T47D (cell line): ENCODE measurements at places on chromosomes 2 and 18.

GRCh38 chr2:219279916-219280516 is 850 bp downstream of the DNAJB2 start:
- no peak for DNase-seq

DNA sequence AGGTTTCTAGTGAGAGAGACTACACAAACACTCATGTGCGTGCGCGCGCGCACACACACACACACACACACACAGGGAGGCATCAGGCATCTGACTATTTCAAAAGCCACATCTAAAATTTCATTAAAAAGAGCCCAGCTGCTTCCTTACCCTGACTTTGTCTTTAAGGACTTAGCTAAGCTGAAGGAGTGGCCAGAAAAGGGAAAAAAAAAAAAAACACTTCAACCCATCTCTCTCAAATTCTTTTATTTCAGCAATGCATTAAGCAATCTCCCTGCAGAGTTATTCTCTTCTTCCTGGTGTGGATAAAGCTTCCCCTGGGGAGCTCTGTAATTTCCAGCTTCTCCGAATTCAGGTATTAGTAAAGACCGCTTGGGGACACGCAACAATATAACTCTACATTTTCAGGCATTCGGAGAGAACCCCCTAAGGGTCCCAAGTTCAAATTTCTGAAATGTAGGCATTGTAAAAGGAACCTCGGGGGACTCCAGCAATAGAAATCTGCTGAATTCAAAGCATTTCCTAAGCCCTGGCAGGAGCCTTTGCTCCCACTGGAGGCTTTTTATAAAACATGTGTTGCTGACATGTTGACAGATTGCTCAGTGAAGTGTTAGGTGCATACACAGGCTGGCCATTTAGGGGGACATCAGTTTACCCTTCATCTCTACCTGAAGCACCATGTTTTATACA is 67.0 kb downstream of the ZNF521 start:
- no peak for DNase-seq

DNA sequence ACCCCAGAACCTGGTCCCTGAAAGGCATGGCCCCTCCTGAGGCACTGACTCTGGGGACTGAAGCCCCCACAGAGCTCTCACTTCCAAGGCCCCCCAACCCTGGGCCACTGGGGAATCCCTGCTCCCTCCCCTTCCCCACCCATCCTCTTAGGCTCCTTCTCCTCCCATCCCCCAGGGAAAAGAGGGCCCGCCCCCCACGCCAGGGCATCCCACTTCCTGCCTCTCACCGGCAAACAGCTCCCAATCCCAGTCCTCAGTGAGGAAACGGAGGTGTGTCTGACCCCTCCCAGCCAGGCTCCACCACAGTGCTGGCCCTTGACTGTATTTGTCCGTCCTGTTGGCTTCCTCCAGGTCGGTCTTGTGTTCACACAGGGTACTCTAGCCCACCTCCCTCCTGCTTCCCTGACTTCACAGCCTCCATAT is 35.0 kb upstream of the PTMA start:
- DNase-seq = peak; percentile 94

- no peak for DNase-seq
Measured at GRCh38 chr2:25938345-25938744, 44.0 kb downstream of the KIF3C start.

- DNase-seq = no peak
Measured at GRCh38 chr2:18690342-18690741, 101.0 kb upstream of the NT5C1B start.

GRCh38 chr2:152454960-152455359 is 120.0 kb downstream of the FMNL2 start:
- no peak for DNase-seq

- DNase-seq = no peak
Measured at GRCh38 chr18:27400001-27400400, 214.9 kb upstream of the CHST9 start.

GRCh38 chr2:177984749-177985148 is 87.8 kb downstream of the PDE11A start:
- DNase-seq = no peak

GRCh38 chr2:223523551-223524001 is 78.6 kb downstream of the SCG2 start:
- DNase-seq = no peak

DNA sequence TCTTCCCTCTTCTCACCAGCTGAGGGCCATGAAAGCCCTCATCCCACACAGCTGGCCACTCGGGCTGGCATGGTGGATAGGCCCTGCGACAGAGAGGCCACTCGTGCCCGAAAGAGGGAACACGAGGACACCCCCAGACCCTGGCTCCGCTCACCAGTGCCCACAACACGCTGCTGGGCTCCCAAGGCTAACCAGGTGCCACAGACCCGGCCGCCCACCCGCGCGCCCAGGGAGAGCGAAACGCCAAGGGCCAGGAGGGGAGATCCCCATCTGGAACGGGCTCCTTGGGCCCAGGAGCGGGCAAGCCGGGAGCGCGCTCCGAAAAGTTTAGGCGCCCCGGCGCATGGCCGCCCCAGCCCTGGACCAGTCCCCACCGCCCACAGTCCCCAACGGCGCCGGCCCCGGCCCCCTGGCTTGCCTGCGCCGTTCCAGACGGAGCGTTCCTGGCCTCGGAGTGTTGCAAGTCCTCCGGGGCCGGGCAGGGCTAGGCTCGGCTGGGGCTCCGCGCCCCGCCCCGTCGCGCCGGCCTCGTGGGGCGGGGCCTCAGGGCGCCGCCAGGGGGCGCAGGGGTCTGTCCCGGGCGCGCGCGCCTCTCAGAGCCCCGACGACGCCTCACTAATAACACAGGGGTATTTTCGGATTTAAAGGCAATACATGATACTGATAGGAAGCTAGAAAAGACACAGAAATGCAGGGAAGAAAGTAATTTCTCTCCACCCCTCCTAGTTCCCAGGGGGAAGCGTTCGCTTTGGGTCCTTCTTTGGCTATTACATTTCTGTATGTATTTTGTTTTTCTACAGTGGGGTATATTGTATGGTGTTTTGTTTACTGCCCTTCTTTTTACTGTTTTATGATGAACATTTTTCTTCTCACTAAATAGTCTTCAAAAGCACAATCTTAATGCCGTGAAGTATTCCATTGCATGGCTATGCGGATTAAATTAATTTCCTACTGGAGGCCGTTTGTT is at the start of gene TMBIM1:
Gene TMBIM1, minus strand, starts transcription at position 456 of the 967 bp plus-strand sequence. CDS start 10,362 bp downstream, outside the sequence.
- peak; percentile 65 for DNase-seq

- DNase-seq = no peak
Measured at GRCh38 chr18:57015451-57015850, 131.4 kb upstream of the BOD1L2 start.

DNA sequence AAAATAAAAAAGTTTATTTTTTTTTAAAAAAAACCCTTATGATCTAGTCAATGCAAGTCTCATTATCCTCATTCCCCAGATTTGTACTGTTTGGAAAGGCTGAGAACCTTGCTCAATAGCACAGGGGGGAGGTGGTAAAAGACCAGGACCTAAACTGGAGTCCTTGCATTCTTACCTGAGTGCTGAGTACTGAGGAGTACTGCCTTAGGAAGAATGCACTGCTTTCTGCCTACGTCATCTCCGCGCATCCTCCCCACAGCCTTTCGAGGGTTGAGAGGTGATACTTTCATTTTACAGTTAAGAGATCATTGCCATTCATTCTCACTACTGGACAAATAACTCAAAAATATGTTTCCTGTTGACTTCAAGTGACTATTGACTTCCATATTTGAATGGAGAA is 73.8 kb downstream of the MAP3K20 start:
- no peak for DNase-seq
